Activated CD8-positive, alpha-beta T cell treated with anti-CD3 and anti-CD28 coated beads, Interleukin-2, amount 10 ng/mL, durations not matched to agents 7 days and 5 days (primary cell): ENCODE measurements at places on chromosomes 1 and 21. TPM values are rescaled to one million over a fixed set of nuclear protein-coding genes. Genes with fewer than 3 reads are reported as not detected.

GRCh38 chr1:85884372-85885035, 176.3 kb upstream of the ZNHIT6 start:
- H3K27me3 ChIP-seq = no peaks in the 10 kb centered on the region
- no peaks in the 10 kb centered on the region for H3K4me1 ChIP-seq

- no peaks in the 10 kb centered on the region for H3K27me3 ChIP-seq
- H3K36me3 ChIP-seq = no peaks in the 10 kb centered on the region
- DNase-seq = peak; percentile 59
- peaks cover 39% of the 10 kb centered on the region for H3K4me1 ChIP-seq
- H3K4me3 ChIP-seq = no peak overlapping the region
- no peak overlapping the region for H3K27ac ChIP-seq
Measured at GRCh38 chr1:92968138-92969032, 7.1 kb upstream of the DIPK1A start.

Gene KRTAP19-5
- total RNA-seq = not detected

DNA sequence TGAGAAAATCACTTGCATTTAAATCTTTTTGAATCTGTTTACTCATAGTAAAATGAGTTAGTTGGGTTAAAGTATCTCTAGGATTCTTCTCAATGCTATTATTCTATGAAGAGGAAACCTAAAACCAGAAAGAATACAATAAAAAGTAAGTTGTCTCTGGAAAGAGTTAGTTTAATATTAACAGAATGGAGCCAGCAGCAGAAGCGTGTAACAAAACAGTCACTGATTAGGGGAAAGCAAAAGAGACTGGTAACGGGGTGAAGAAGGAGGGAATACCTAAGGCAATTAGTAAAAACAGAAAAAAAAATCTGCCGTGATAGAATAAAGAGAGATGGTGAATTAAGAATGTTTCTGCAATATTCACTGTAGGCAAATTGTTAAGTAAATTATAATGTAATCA, 60.0 kb downstream of the NRDC start:
- DNase-seq = no peak
- no peaks in the 10 kb centered on the region for H3K4me1 ChIP-seq
- no peaks in the 10 kb centered on the region for H3K27me3 ChIP-seq
- peaks cover 43% of the 10 kb centered on the region for H3K36me3 ChIP-seq
- H3K4me3 ChIP-seq = no peak overlapping the region
- no peak overlapping the region for H3K27ac ChIP-seq

DNA sequence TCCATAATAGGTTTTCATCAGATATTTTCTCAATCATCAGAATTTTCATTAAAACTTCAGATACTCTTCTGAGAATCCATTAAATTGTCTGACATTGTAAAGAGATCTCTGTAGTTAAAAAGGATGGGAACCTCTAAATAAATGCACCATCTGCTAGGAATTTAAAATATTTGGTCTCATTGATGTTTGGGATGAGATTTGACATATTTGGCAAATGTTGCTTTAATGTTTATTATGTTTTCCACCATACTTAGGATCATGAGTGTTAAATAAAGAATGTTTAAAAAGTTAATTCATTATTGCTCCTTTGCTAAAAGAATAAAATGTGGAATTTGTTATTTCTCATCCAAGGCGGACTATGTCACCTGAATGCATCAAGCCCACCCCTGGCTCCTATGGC, 85.5 kb upstream of the VANGL1 start:
- peaks cover 3% of the 10 kb centered on the region for H3K27me3 ChIP-seq
- no peaks in the 10 kb centered on the region for H3K4me1 ChIP-seq
- no peak overlapping the region for H3K27ac ChIP-seq
- H3K36me3 ChIP-seq = no peaks in the 10 kb centered on the region
- no peak overlapping the region for H3K4me3 ChIP-seq

Gene FAM72D
- total RNA-seq = 16.9 TPM

Gene EDN2
- total RNA-seq = not detected

DNA sequence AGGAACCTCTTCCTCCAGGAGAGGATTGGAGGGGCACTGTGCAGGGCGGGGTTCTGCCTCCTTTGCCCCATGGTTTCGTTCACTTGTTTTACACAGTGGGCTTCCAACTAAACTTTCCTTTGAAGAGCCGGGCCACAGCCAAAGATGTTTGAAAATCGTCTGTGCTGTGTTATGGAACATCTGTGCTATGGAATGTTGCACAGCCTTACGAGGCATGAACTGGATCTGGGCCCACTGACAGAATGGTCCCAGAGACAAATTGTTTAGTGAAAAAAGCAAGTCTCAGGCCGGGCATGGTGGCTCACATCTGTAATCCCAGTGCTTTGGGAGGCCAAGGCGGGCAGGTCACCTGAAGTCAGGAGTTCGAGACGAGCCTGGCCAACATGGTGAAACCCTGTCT, 12.6 kb upstream of the MEF2D start:
- H3K36me3 ChIP-seq = no peaks in the 10 kb centered on the region
- H3K27ac ChIP-seq = no peak overlapping the region
- H3K4me3 ChIP-seq = no peak overlapping the region
- peaks cover 24% of the 10 kb centered on the region for H3K4me1 ChIP-seq

DNA sequence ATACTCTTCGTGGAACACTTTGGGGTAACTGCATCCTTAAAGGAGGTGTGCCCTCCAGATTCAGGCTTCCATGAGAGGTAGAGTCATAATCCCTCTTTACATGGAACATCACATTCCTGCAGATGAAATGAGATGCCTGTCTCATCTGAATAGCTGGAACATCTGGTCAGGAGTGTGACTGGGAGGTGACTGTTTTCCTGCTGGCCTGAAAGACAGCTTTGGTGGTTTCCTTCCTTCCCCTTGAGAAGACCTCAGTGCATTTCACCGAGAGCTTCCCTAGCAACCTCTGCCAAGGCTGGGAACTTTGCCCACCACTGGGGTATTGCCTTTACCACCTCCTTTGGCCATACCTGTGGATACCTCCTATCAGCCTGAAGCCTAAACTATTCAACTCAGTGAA, 46.7 kb upstream of the GUCA2A start:
- H3K4me3 ChIP-seq = no peak overlapping the region
- no peaks in the 10 kb centered on the region for H3K27me3 ChIP-seq
- H3K36me3 ChIP-seq = peaks cover 63% of the 10 kb centered on the region
- no peak for DNase-seq

GRCh38 chr21:28224191-28224726, 768.4 kb downstream of the LTN1 start:
- no peak for DNase-seq
- H3K4me3 ChIP-seq = no peak overlapping the region
- H3K4me1 ChIP-seq = no peaks in the 10 kb centered on the region
- H3K27ac ChIP-seq = no peak overlapping the region

GRCh38 chr1:1003618-1004419, 3.9 kb upstream of the HES4 start:
- H3K4me1 ChIP-seq = peaks cover 29% of the 10 kb centered on the region
- peaks cover 26% of the 10 kb centered on the region for H3K27me3 ChIP-seq
- DNase-seq = no peak
- H3K36me3 ChIP-seq = no peaks in the 10 kb centered on the region
- no peak overlapping the region for H3K4me3 ChIP-seq
- H3K27ac ChIP-seq = no peak overlapping the region

Gene CRABP2
- total RNA-seq = 1.9 TPM

GRCh38 chr1:235075048-235075776, 53.4 kb downstream of the TOMM20 start:
- no peaks in the 10 kb centered on the region for H3K36me3 ChIP-seq
- H3K4me1 ChIP-seq = peaks cover 37% of the 10 kb centered on the region
- no peak overlapping the region for H3K4me3 ChIP-seq
- peak; percentile 43 for DNase-seq

GRCh38 chr1:159900086-159900680, at the start of gene CFAP45:
Gene CFAP45 (minus strand): TSS chr1:159900165. CDS start chr1:159900098, 67 bp downstream.
- peaks cover 6% of the 10 kb centered on the region for H3K27me3 ChIP-seq
- H3K4me3 ChIP-seq = no peak within 1 kb of the TSS
- no peaks in the 10 kb centered on the region for H3K36me3 ChIP-seq
- H3K4me1 ChIP-seq = no peaks in the 10 kb centered on the region
- no peak for DNase-seq

Gene LMO4
- 38.3 TPM for total RNA-seq

DNA sequence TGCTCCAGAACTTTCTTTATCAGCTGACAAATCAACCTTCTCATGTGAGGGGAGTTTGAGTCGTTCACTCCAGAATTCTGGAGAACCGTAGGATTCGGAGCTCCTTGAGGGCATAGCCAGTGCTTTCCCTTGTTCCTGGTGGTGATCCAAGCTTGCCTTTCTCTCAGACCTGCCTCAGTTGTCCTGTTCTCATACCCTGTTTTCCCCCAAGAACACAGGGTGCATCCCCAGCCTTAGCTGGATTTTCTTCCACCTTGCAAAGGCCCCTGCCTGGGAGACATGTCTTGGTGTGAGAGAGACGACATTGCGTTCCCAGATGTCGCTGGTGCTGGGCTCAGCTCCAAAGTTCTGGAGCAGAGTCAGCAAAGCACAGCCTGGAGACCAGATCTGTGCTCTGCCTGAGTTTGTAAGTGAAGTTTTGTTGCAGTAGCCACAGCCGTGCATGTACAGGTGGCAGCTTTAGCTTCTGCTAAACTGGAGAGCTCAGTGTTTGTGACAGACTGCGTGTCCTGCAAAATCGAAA, 40.0 kb downstream of the ABCG1 start:
- H3K4me1 ChIP-seq = peaks cover 15% of the 10 kb centered on the region
- DNase-seq = no peak
- H3K27me3 ChIP-seq = no peaks in the 10 kb centered on the region
- H3K27ac ChIP-seq = no peak overlapping the region
- no peaks in the 10 kb centered on the region for H3K36me3 ChIP-seq

GRCh38 chr1:239361403-239361802, 25.0 kb upstream of the CHRM3 start:
- no peak for DNase-seq
- no peak overlapping the region for H3K4me3 ChIP-seq
- H3K27ac ChIP-seq = no peak overlapping the region
- no peaks in the 10 kb centered on the region for H3K4me1 ChIP-seq
- no peaks in the 10 kb centered on the region for H3K36me3 ChIP-seq
- H3K27me3 ChIP-seq = no peaks in the 10 kb centered on the region

- no peak for DNase-seq
- peaks cover 11% of the 10 kb centered on the region for H3K27me3 ChIP-seq
- no peak overlapping the region for H3K4me3 ChIP-seq
Measured at GRCh38 chr1:7555391-7556185, 215.5 kb upstream of the VAMP3 start.

Gene CFH
- total RNA-seq = 1.7 TPM

- peaks cover 24% of the 10 kb centered on the region for H3K36me3 ChIP-seq
- H3K4me3 ChIP-seq = peak overlapping the region; percentile 95
- DNase-seq = no peak
- H3K27ac ChIP-seq = peak overlapping the region; percentile 97
Measured at GRCh38 chr1:109427171-109427467, 871 bp upstream of the PSMA5 start.

- H3K4me3 ChIP-seq = no peak overlapping the region
- H3K27me3 ChIP-seq = no peaks in the 10 kb centered on the region
- H3K36me3 ChIP-seq = no peaks in the 10 kb centered on the region
- H3K4me1 ChIP-seq = no peaks in the 10 kb centered on the region
- H3K27ac ChIP-seq = no peak overlapping the region
Measured at GRCh38 chr1:214685906-214686305, 82.9 kb downstream of the CENPF start.

DNA sequence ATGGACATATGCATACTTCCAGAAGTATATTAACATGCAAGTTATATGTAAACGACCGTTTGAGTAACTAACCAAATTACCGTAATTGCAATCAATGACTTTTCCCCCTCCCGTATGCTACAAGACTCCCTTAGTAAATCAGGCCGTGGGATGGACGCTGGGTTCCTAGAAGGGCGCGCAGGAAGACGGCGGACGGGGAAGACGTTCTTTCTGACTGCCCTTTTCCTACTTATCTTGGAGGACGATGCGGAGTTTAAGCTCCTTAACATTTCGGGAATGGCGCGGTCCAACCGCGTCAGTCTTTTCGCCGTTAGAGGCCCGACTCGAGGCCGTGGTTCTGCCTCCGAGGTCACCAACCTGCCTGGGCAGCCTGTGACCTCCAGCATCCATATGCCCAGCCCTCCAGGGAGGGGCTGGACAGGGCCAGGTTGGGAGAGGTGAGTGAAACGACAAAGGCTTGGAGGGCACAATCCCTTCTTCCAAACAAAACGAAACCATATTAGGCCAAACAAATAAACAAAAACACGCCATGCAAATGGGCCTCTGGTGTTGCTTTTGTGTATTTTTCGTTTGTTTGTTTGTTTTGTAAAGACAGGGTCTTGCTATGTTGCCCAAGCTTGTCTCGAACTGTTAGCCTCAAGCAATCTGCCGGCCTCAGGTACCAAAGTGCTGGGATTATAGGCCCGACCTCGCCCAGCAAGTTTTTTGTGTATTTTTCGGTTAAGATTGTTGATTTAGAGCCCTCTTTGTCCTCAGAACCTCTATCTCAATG, 873 bp upstream of the PI4KB start:
- peak; percentile 32 for DNase-seq
- peak overlapping the region; percentile 97 for H3K27ac ChIP-seq
- H3K27me3 ChIP-seq = no peaks in the 10 kb centered on the region
- H3K36me3 ChIP-seq = peaks cover 29% of the 10 kb centered on the region
- H3K4me1 ChIP-seq = peaks cover 32% of the 10 kb centered on the region
- H3K4me3 ChIP-seq = peak overlapping the region; percentile 86

GRCh38 chr21:31667639-31668038, 8.1 kb downstream of the SOD1 start:
- H3K4me1 ChIP-seq = peaks cover 56% of the 10 kb centered on the region
- peaks cover 68% of the 10 kb centered on the region for H3K36me3 ChIP-seq
- no peak overlapping the region for H3K27ac ChIP-seq
- no peak for DNase-seq
- H3K4me3 ChIP-seq = no peak overlapping the region

- no peak overlapping the region for H3K27ac ChIP-seq
- H3K27me3 ChIP-seq = peaks cover 35% of the 10 kb centered on the region
- peak overlapping the region; percentile 30 for H3K4me3 ChIP-seq
- H3K4me1 ChIP-seq = peaks cover 2% of the 10 kb centered on the region
Measured at GRCh38 chr1:65524931-65525265, 104.4 kb downstream of the LEPR start.

Gene PAQR6
- total RNA-seq = 8.6 TPM

DNA sequence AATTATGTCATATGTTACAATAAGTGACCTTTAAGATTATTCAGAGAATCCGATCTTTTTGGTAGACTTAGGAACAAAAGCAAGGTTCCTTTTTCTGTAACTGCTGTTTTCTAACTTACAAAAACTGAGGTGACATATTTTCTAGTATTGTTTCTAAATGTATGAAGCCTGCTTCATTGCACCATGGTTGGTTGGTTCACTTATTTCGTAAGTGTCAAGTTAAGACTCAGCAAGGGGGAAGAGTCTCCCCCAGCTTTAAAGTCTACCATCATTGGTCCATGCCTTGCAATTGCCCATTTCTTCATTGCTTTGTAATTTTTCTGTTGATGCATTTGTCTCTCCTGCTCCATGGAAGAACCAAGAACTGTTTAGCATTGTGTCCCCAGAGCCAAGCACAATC, 136.9 kb downstream of the DISC1 start:
- no peaks in the 10 kb centered on the region for H3K4me1 ChIP-seq
- H3K27ac ChIP-seq = no peak overlapping the region
- DNase-seq = no peak
- H3K4me3 ChIP-seq = no peak overlapping the region
- no peaks in the 10 kb centered on the region for H3K27me3 ChIP-seq

- H3K27me3 ChIP-seq = no peaks in the 10 kb centered on the region
- H3K4me1 ChIP-seq = peaks cover 57% of the 10 kb centered on the region
- no peak overlapping the region for H3K4me3 ChIP-seq
- H3K27ac ChIP-seq = no peak overlapping the region
- peaks cover 17% of the 10 kb centered on the region for H3K36me3 ChIP-seq
- DNase-seq = no peak
Measured at GRCh38 chr1:228798035-228798434, 62.8 kb downstream of the RHOU start.
